ENCODE measurements at places on chromosomes 12 and 14.

DNA sequence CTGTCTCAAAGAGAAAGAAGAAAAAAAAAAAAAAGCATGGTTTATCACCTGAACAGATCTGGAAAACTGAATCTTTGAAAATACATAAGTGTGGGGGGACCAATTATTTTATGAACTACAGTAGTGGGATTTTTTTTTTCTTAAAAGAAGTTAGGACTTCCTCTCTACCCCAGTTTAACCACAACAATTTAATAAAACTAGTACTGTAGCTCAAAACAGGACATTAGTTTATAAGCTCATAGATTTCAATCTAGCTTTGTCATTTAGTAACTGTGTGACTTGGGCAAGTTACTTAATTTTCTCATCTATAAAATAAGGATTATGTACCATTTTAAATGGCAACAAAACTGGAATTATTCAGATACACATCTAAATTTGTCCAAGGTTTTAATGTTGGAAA is 23.5 kb upstream of the ARID4A start:
- no peak for DNase-seq

- DNase-seq = peak; percentile 42
These were observed 32.1 kb upstream of the C14orf180 start for GRCh38 chr14:104547310-104547997.

DNA sequence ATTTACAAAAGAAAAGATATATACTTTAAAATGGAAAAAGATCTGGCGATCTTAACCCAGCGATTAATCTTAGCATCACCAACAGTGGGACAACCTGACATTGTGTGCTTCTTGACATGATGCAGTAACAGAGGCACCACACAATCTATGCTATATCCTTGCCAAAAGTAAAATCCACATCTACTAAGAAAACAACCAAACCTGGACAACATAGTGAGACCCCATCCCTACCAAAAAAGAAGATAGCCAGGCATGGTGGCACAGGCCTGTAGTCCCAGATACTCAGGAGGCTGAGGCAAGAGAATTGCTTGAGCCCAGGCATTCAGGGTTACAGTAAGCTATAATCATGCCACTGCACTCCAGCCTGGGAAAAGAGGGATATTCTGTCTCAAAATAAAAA is 50.5 kb downstream of the SINHCAF start:
- DNase-seq = no peak

- DNase-seq = no peak
These were observed 145.6 kb downstream of the ATP23 start for GRCh38 chr12:58086930-58087329.

GRCh38 chr12:54016478-54016964 is 7.7 kb downstream of the HOXC8 start:
- no peak for DNase-seq

DNA sequence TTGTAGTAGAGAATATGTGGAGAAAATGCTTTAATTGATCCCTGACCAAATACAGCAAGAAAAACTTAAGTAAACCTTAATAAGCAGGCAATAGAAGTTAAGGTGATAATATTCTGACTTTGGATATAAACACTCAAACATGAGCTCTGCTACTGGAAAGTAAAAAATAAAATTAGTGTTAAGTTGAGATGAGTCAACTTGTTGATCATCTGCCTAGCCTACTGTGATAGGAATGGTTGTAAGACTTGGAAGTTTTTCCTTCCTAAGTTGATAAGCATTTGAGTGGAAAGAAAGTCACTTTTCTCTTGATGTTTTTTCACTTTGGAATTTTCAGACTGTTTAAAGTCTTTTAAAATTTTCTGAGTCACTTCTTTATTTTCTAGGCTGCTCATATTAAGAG is 26.0 kb downstream of the ADIPOR2 start:
- no peak for DNase-seq

DNA sequence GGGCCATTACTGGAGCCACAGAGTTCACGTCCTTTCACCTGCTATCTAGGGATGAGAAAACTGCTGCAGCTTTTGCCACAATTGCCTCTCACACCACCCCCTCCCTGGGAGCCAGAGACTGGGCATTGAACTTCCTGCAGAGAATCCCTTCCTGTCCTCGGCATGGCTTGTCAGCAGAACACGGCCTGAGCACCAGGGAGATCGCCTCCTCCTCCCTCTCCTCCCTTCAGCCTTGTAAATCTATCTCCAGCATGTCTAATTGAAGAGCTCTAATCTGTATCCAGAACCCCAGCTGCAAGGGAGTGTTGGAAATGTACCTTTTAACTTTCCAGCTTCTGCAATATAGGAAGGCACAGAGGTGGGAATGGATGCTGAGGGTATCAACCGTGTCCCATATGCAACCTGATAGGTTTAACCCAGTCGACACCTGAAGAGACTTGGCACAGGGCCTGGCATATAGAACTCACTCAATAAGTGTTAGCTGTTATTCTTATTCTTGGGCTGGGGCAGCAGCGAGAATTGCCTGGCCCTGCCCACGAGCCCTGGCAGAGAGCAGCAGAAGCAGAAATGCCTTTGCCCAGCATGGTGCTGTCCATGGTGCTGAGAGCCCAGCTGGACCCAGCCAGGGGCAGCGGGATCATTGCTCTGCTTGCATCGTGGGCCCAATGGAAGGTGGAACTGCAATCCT is 26.8 kb downstream of the TMEM63C start:
- DNase-seq = peak; percentile 77

GRCh38 chr12:64790166-64790565 is 31.0 kb upstream of the GNS start:
- no peak for DNase-seq

GRCh38 chr14:89827265-89827664 is 127.3 kb downstream of the EFCAB11 start:
- peak; percentile 70 for DNase-seq

- DNase-seq = no peak
These were observed 4.8 kb downstream of the RNU4-2 start for GRCh38 chr12:120286768-120287490.

DNA sequence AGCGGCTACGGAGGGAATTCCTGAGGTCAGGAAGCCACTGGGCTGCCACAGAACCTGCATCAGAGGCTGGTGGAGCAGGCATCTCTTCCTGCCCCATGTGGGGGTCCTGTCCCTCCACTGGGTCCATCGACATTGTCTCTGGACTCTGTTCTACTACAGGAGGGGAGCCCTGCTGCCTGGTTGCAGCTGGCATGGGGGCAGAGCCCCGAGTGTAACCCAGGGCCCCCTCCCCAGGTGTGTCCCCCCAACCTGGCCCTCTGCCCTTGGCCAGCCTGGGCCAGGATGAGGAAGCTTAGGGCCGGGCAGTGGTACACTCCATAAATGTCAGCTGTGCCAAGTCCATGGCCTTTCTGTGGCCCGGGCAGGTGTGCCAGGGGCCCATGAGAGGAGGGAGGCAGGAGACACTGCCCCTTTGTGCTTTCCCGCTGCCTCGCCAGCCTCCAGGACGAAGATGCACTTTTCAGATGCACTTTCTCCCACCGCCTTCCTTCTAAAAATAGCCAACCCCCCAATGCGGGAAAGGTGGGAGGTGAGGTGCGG is 4.0 kb upstream of the EXOC3L4 start:
- DNase-seq = peak; percentile 32

DNA sequence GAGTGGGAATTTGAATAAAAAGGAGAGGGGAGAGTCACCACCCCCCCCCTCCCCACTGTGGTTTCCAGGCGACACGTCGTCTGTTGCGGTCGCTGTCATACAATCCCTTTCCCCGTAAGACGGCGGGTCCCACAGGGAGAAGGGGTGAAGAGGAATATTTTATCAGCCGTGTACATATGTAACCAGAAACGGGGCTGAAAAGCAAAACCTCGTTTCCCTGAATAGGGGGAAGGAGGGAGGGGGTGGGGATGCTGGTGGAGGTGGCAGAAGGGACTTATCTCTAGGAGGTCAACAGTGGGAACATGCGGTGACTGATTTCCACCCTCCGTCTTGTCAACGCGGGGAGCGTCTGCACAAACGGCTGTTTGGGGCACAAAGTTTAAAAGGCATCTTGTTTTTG is 171.4 kb downstream of the RBM19 start:
- DNase-seq = no peak

GRCh38 chr12:7295529-7295928 is 8.3 kb upstream of the ACSM4 start:
- DNase-seq = no peak

DNA sequence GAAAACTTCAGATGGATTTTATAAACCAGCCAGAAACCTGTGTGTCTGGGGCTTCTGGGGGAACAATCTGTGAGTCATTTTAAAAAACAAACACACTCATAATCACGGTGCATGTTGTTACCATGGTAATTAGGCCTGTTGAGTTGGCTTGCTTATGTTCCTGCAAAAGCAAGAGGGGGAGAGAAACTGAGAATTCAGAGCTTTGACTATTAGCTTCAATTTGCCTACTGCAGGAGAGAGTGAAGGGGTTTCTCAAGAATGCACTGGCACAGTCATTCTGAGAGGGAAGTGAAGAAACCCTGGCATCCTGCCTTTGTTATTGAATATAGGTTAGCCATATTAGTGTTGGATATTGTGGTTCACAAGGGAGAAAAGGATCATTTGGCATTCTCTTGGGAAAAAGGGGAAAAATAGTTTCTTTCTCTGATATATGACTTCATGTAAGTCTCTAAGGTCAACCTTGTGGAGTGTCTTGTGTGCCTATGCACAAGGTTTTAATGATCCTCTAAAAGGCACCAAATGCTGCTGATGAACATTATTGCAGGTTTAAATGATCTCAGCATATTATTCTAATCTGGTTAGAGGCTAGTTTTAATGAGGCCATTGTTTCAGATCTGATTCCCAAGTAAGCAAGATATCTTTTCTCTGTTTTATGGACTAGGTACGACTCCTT is 12.9 kb downstream of the GNG2 start:
- no peak for DNase-seq

DNA sequence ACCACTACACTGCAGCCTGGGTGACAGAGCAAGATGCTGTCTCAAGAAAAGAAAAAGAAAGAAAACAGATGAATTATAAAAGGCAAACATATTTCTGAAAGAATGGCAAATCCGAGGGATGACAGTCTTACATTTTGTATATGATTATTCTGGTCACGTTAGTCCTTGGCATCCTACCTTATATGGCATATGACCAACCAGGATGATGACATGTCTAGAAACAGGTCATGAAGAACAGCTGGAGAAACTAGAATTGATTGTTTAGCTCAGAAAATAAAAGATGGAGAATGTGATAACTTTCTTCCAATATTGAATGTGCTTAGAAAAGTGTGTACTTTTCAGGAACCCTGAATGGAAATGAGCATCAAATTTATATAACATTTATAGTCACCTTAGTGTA is 19.2 kb downstream of the SLC2A14 start:
- DNase-seq = no peak

DNA sequence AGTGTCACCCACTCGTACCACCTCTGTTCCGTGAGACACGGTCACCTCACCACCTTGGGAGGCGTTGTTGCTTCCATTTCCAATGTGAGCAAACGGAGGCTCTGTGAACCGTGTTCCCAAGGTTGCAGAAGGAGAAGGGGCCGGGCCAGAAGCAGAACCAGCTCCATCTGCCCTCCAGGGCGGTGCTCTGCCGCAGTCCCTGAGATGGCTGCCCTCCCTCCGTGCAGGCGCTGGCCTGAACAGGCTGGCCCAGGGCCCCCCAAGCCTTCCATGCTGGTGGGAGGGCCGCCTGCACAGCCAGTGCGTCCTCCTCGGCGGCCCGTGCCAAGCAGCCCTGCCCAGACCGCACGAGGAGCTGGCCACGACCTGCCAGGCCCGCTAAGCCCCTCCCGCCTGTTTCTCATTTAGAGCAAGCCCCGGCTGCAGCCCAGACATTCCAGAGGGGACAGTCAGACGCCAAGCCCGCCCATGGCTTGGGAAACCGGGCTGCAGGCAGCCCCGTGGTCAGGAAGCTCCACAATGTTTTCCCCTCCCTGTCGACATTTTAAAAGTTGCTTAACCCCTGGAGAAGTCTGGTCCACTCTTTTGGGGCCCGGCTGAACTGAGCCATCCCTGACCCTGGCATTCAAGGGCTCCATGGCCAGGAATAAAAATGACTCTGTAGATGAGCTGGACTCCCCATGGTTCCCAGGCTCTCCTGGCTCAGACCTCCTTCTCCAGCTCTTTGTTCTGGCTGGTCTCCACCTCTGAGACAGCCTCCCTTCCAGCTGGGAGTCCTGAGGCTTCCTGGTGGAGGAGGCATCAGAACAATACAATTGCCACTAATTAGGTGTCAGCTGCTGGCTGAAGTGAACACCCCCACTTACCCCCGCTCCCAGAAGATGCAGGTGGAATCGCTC is 236.0 kb downstream of the BCL11B start:
- peak; percentile 91 for DNase-seq

DNA sequence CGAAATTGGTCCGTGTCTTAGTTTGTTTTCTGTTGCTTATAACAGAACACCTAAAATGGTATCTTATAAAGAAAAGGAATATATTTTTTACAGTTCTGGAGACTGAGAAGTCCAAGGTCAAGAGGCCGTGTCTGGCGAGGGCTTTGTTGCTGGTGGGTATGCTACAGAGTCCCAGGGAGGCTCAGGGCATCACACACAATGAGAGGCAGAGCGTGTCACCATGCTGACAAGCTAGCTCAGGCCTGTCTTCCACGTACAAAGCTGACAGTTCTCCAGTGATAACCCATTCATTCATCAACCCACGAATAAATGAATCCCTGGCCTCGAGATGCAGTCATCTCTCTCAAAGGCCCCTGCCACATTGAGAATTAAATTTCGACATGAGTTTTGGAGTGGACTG is 56.7 kb upstream of the AEBP2 start:
- DNase-seq = no peak

DNA sequence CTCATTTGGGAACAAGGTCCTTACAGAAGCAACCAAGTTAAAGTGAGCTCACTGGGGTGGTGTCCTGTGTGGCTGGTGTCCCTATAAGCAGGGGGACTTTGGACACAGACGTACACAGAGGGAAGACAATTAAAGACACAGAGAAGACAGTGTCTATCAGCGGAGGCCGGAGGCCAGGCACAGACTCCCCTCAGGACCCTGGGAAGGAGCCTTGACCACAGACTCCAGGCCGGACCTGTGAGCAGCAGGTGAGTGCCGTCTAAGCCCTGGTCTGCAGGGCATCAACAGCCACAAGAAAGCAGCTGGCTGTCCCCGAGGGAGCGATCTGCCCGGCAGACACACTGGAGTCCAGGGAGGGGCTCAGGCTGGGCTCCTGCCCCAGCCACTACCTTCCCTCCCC is 219.1 kb upstream of the C14orf180 start:
- peak; percentile 46 for DNase-seq

DNA sequence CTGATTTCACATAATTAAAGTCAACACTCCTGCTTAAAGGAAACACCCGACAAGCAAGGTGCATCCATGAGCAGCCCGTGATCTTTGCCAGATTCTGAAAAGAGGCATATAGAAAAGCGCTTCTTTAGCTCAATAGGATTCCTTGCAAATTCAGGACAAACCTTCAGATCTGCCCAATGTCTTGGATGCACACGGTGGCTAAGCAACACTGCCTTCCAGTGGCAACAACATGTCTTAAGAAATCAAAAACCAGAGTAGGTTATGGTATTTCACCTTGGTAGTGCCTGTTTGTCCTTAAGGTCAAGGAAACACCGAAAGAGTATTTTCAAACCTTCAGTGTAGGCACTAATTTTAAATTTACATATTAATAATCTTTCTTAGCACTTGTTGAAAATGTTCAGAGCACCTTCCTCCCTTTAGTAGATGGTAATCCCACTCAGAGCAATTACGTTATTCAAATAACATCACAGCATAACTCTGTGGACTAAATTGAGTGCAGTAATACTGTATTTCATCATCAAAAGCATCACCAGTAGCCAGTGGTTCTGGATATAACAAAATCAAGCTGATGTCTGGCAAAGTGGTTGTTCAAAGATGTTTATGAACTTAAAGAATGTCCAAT is 58.0 kb upstream of the CDKN3 start:
- DNase-seq = no peak
